Stimulated activated naive CD8-positive, alpha-beta T cell treated with anti-CD3 and anti-CD28 coated beads, Interleukin-15, Interleukin-2, amounts not matched to agents 100 U/mL and 50 U/mL, for 24 hours (primary cell): ENCODE measurements at places on chromosomes 16 and 17.

- no peak for DNase-seq
These were observed 16.2 kb upstream of the CD300E start for GRCh38 chr17:74639704-74640151.

GRCh38 chr17:9788601-9789000 is 2.8 kb downstream of the DHRS7C start:
- DNase-seq = no peak

- DNase-seq = peak; percentile 87
These were observed 11.5 kb upstream of the FOXN1 start for GRCh38 chr17:28494445-28495188.

DNA sequence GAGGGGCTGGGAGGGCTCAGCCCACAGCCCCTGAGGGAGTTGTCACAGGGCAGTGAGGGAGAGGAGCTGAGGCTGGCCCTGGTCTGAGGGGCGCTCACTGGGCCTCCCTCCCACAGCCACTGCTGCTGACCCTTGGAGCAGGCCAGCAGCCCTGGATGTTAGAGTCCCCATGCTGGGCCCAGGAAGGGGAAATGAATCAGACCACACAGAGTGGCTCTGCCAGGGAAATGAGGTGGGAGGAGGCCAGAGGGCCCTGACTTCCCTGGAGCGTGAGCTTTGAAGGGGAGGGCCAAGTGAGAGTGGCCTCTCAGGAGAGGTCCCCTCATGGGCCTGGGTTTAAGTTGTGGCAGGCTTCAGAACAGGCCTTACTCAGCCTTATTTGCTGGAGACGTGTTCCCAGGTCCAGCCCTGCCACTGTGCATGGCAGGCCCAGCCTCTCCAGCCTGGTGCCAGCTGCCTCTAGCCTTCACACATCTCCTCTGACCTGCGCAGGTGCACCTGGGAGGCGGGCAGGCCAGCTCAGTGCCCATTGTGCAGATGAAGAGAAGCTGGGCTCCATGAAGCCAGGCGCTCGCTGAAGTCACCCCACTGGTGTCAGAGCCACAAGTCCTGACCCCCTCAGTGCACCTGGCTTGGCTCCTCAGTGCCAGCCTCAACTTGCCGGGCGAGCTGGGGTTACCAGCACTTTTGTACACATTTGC is 15.4 kb downstream of the GPT2 start:
- no peak for DNase-seq
